ENCODE measurements at places on chromosomes 11 and 22.

- no peak for DNase-seq
Measured at GRCh38 chr22:43561415-43562178, 149.8 kb downstream of the MPPED1 start.

GRCh38 chr22:30249049-30250038, 2.8 kb upstream of the LIF start:
- DNase-seq, result no peak

GRCh38 chr11:67530282-67530592, 7.0 kb upstream of the CABP2 start:
- no peak for DNase-seq

DNA sequence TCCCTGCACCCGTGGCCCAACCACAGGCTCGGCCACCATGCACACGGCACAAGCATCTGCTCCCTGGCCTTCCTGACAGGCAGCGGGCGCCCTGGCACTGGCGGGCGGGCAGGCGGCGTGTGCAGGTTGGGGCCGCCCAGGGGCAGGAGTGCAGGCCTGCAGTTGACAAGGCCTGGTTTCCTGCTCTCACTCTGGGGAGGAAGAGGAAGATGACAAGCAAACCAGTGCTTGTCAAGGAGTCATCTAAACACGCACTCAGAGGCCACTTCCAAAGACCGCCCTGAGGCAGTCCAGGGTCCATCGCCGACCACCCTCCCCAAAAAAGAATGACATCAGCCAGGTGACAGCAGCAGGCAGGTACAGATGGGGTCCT, 65.3 kb upstream of the LINC01488 start:
- DNase-seq, result no peak

Data from ACHN (cell line).